Endodermal cell (in vitro differentiated cells): ENCODE measurements at places on chromosomes 6 and 20.

DNA sequence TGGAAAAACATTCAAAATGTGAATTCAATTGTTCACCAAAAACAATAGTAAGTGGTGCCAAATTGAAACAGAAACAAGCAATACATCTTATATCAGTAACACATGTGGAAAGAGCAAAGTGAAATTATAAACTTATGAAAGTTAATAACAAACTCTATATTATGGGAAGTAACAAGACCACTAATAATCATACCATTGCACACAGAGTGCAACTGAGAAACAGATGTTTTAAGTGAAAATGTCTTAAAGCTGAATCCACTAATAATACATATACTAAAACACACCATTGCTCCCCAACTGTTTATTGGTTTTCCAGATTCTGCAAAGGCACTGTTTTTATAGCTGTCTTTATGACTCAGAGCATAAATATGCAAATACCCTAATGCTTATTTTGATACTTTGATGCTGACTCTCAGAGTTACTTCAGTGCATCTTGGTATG lies 292.3 kb downstream of the RFPL4B start:
- H3K36me3 ChIP-seq = no peaks in the 10 kb centered on the region
- H3K4me3 ChIP-seq = no peak overlapping the region
- H3K27me3 ChIP-seq = no peaks in the 10 kb centered on the region
- DNase-seq = no peak

- H3K27ac ChIP-seq = no peak overlapping the region
- H3K4me1 ChIP-seq = no peaks in the 10 kb centered on the region
- DNase-seq = no peak
- H3K36me3 ChIP-seq = no peaks in the 10 kb centered on the region
- no peaks in the 10 kb centered on the region for H3K27me3 ChIP-seq
- H3K4me3 ChIP-seq = no peak overlapping the region
Observed at GRCh38 chr6:98292810-98293209, 541.6 kb upstream of the POU3F2 start.

GRCh38 chr6:8506126-8506525 lies 70.8 kb upstream of the SLC35B3 start:
- no peak overlapping the region for H3K27ac ChIP-seq
- no peak overlapping the region for H3K4me3 ChIP-seq
- DNase-seq = peak; percentile 82
- no peaks in the 10 kb centered on the region for H3K4me1 ChIP-seq
- H3K36me3 ChIP-seq = no peaks in the 10 kb centered on the region
- H3K27me3 ChIP-seq = no peaks in the 10 kb centered on the region

GRCh38 chr20:23034721-23035671 lies at the start of gene SSTR4:
Gene SSTR4 (plus strand): TSS chr20:23035312. CDS start chr20:23035484, 172 bp downstream.
- peaks cover 70% of the 10 kb centered on the region for H3K27me3 ChIP-seq
- peak; percentile 61 for DNase-seq
- H3K36me3 ChIP-seq = no peaks in the 10 kb centered on the region
- H3K27ac ChIP-seq = no peak within 1 kb of the TSS

DNA sequence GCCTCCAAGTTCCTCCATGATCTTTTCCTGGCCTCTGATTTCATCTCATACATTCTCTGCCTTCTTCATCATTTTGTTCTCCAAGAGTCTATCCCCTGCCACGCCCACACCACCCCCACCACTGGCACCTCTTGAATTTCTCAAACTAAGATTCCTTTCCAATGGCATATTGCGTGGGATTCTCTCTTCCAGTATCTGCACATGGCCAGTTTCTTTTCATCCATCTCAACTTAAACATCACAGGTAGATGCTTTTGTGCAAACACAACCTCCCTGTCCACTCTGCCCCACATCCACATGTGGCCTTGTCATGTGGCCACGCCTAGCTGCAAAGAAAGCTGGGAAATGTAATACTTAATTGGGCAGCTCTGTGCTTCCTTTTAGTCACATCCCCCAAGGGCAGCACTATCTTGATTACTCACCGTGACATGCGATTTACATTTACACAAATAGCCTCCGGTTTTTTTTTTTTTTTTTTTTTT lies 33.4 kb upstream of the ZMYND8 start:
- H3K27ac ChIP-seq = no peak overlapping the region
- no peaks in the 10 kb centered on the region for H3K27me3 ChIP-seq
- H3K36me3 ChIP-seq = no peaks in the 10 kb centered on the region
- H3K4me3 ChIP-seq = no peak overlapping the region
- DNase-seq = no peak
- H3K4me1 ChIP-seq = no peaks in the 10 kb centered on the region

DNA sequence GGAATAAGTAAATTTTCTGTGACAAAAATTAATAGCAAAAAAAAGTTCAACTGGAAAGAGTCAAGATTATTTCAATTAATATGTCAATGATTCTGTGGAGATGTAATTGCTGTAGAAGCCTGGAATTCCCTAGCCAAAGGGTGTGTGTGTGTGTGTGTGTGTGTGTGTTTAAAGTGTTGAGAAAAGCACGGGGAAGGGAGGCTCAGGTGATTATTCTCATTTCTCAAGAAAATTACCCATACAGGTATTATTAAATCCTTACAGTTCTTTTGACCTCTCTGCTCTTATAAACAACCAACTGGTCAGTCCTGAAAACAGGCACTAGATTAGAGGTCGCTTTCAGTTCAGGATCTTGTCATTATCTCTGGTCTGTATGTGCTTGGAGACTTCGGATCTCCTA lies 129.3 kb upstream of the SASH1 start:
- H3K4me1 ChIP-seq = no peaks in the 10 kb centered on the region
- no peak overlapping the region for H3K27ac ChIP-seq
- no peaks in the 10 kb centered on the region for H3K27me3 ChIP-seq
- H3K36me3 ChIP-seq = no peaks in the 10 kb centered on the region
- H3K4me3 ChIP-seq = no peak overlapping the region
- no peak for DNase-seq

GRCh38 chr6:28585335-28585734 lies 59.7 kb downstream of the GPX5 start:
- H3K27me3 ChIP-seq = peaks cover 19% of the 10 kb centered on the region
- DNase-seq = no peak
- peaks cover 12% of the 10 kb centered on the region for H3K4me1 ChIP-seq
- H3K4me3 ChIP-seq = peak overlapping the region; percentile 59
- no peak overlapping the region for H3K27ac ChIP-seq

- no peak overlapping the region for H3K4me3 ChIP-seq
- H3K36me3 ChIP-seq = no peaks in the 10 kb centered on the region
- DNase-seq = peak; percentile 14
- peaks cover 4% of the 10 kb centered on the region for H3K4me1 ChIP-seq
- no peak overlapping the region for H3K27ac ChIP-seq
Observed at GRCh38 chr6:169787797-169788196, 36.4 kb downstream of the ERMARD start.

- no peak overlapping the region for H3K27ac ChIP-seq
- no peaks in the 10 kb centered on the region for H3K4me1 ChIP-seq
- no peaks in the 10 kb centered on the region for H3K36me3 ChIP-seq
Observed at GRCh38 chr6:159590835-159591234, 102.2 kb downstream of the SOD2 start.

DNA sequence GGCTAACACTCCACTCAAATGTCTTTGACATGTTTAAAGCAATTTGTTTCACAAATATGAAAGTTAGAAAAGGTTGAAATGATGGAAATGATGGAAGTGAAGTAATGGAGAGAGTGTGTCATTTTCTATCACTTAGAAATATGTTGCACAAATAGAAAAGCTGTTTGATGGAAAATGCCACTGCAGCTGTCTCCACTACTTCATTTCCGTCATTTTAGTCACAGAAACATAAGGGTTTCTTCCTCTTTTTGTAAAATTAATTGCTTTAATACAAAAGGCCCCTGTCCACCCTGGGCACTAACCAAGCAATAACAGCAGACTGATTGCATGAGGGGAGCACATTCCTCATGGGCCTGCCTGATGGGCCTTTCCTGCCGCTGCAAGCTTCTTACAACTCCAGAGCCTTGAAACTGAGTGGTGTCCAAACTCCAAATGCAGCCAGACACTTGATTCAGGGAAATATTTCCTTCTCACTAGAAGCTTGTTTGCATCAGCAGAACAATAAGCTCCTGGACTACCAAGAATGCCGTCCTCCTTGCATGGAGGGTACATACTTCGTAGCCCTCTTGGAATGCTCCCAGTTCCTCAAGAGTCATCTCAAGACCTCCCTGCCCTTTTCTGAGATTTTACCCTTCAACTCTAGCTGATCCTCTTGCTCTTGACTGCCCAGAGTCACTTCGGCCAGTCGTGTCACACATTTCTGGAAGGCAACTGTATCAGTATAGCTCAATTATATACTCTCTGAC lies 36.1 kb downstream of the F13A1 start:
- H3K36me3 ChIP-seq = no peaks in the 10 kb centered on the region
- no peak overlapping the region for H3K4me3 ChIP-seq
- no peak overlapping the region for H3K27ac ChIP-seq
- no peaks in the 10 kb centered on the region for H3K27me3 ChIP-seq

GRCh38 chr6:13769034-13769654 lies 45.2 kb downstream of the MCUR1 start:
- no peaks in the 10 kb centered on the region for H3K36me3 ChIP-seq
- H3K27me3 ChIP-seq = no peaks in the 10 kb centered on the region
- no peak overlapping the region for H3K4me3 ChIP-seq
- no peaks in the 10 kb centered on the region for H3K4me1 ChIP-seq
- H3K27ac ChIP-seq = no peak overlapping the region
- DNase-seq = no peak

DNA sequence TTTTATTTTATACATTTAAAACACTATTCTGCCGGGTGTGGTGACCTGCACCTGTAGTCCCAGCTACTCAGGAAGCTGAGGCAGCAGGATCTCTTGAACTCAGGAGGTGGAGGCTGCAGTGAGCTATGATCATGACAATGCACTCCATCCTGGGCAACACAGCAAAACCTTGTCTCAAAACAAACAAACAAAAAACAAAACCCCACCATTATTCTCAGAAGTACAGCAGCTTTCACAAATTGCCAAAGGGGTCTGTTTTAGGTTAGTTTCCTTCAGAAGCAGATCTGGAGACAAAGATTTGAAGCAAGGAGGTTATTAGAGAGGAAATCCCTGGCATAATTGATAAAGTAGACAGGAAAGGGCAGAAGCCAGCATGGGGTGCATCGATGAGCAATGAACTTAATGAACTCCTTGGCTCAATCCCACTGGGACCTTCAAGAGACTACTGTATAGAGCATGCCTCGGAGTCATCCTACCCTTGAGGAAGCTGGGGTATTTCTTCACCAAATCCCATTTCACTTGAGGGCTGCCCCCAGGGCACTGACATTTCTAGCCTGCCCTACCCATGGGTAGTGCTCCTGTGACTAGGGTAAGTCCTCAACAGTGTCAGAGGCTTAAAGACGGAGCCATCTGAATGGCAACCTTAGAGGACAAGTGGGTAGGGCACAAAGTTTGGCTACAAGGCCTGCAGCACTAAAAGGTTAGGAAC lies 43.2 kb upstream of the DDR1 start:
- DNase-seq = no peak
- H3K36me3 ChIP-seq = no peaks in the 10 kb centered on the region
- no peak overlapping the region for H3K27ac ChIP-seq
- no peaks in the 10 kb centered on the region for H3K27me3 ChIP-seq
- H3K4me3 ChIP-seq = no peak overlapping the region

- peaks cover 5% of the 10 kb centered on the region for H3K36me3 ChIP-seq
- H3K4me1 ChIP-seq = no peaks in the 10 kb centered on the region
- H3K27ac ChIP-seq = no peak overlapping the region
- DNase-seq = no peak
- no peak overlapping the region for H3K4me3 ChIP-seq
Observed at GRCh38 chr20:2837221-2837960, 3.1 kb downstream of the PCED1A start.

DNA sequence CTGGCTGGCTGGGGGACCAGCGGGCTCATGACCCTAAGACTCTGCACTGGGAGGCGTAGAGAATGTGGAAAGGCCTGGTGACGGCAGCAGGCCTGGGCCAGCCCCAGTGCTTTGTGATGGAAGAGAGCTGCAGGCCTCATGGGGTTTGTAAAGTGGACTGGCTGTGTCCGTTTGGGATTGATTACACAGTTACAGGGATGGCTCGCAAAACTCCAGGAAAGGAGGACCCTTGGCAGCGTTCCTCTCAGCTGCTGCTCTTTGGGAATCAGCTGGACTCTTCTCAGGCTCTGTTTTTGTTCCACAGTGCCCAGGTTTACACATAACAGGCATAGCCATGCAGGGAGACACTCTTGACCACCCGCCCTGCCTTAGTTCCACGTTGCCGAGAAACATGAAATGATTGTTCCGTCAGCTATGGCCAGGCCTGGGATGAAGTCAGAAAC lies 89.0 kb downstream of the SLX4IP start:
- no peaks in the 10 kb centered on the region for H3K27me3 ChIP-seq
- H3K4me1 ChIP-seq = no peaks in the 10 kb centered on the region
- peak overlapping the region; percentile 95 for H3K27ac ChIP-seq
- H3K36me3 ChIP-seq = peaks cover 3% of the 10 kb centered on the region
- no peak overlapping the region for H3K4me3 ChIP-seq
- peak; percentile 79 for DNase-seq

DNA sequence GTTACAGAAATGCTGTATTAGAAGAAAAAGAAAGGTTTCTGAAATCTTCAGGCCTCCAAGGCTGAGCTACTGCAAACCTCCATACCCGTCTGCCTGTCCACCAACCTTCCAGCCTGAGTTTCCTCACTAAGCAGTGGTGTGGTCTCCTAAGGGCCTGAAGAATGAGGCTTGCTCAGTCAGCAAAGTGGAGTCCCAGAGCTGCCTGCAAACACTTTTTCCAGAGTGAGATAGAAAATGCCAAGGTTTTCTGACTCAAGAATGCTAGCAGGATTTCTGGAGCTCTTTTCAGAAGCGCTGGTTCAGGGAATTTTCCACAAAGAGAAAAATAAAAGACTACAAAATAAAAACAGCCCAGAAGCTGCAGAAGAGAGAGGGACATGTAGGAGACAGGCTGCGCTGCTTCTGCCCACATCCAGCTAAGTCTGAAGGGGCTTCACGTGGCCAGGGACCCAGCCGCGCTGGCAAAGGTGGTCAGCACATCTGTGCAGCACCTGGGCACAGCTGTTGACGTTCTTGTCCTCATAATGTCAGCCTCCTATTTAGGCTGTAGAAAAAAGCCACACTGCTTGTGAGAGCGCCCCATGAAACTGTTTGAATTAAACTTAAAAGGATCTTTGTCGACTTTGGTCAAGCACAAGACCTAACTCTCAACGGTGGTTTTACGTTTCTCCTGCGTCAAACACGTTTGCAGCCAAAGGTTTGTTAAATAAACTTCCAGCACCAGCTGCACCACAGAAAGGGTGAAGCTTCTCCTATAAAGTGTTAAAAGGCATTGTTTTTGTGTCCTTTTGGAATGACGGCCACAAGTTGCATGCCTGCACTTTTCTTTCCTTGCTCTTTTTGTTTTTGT lies 209.0 kb downstream of the THBS2 start:
- no peaks in the 10 kb centered on the region for H3K27me3 ChIP-seq
- H3K36me3 ChIP-seq = no peaks in the 10 kb centered on the region
- no peak for DNase-seq
- no peak overlapping the region for H3K27ac ChIP-seq

DNA sequence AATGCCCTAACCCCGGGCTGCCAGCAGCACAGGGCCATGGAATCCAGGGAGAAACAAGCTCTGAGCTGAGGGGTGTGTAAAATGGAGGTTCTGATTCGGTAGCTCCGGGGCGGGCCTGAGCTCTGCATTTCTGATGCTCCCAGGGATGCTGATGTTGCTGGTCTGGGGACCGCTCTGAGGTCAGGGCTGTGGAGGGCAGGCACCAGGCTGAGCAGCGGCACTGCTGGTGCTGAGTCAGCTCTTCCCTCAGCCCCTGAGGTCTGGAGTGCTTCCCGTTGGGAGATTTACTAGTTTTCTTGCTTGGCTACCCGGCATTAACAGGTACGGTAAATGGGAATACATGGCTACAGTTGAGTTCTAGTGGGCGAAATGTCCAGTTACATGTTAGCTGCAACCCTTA lies 18.6 kb upstream of the CST3 start:
- no peak overlapping the region for H3K27ac ChIP-seq
- H3K36me3 ChIP-seq = no peaks in the 10 kb centered on the region
- no peak overlapping the region for H3K4me3 ChIP-seq

- DNase-seq = no peak
- H3K36me3 ChIP-seq = no peaks in the 10 kb centered on the region
- H3K27ac ChIP-seq = no peak overlapping the region
Observed at GRCh38 chr6:9025228-9025627, 589.9 kb upstream of the SLC35B3 start.
